ENCODE measurements at places on chromosomes 5 and 9.

DNA sequence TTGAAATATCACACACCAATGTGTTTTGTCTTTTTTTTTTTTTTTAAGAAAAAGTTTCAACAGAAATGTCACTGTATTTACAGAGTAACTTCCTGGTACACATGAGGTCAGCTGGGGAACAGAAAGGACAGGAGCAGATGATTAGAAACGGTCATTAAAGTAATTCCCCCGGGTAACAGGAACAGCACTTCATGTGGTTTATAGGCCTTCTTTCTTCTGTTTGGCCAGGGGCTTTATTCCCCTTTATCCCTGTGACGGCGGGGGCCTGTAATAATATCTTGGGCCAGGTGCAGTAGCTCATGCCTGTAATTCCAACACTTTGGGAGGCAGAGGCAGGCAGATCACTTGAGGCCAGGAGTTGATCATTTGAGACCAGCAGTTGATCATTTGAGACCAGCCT lies 30.5 kb upstream of the MSH3 start:
- no peak for DNase-seq

GRCh38 chr9:111999319-111999718 lies 102.7 kb downstream of the UGCG start:
- no peak for DNase-seq

GRCh38 chr9:28056466-28056865 lies 483.2 kb upstream of the C9orf72 start:
- DNase-seq, result no peak

DNA sequence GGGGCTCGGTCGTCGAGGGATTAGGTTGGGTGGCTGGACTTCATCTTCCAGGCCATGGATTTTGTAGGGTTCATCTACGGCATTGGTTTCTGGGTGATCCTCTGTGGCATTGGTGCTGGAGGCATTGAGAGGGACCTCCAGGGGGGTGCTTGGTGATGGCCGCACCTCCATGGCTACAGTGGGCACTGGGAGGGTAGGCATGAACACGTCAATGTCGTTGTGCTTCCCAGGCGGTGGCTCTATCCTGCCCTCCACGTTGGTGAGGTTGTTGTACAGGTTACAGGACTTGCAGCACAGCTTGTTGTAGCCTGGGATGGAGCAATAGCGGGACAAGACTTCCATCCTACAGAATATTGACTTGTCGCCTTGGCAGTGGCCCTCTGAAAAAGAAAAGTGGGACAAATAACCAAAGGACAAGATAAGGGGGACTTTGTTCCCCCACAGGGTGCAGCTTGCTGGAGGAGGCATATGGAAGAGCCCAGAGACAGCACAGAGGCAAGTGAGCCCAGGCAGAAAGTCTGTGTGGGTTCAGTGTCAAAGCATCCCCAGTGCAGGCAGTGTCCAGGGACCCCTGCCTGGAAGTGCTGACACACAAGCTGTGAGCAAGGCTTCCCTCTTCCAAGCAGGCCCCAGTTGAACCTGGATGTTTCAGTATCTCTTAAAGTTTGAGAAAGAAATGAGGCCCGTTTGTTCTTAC lies 53.9 kb downstream of the ZNF354C start:
- DNase-seq, result no peak

DNA sequence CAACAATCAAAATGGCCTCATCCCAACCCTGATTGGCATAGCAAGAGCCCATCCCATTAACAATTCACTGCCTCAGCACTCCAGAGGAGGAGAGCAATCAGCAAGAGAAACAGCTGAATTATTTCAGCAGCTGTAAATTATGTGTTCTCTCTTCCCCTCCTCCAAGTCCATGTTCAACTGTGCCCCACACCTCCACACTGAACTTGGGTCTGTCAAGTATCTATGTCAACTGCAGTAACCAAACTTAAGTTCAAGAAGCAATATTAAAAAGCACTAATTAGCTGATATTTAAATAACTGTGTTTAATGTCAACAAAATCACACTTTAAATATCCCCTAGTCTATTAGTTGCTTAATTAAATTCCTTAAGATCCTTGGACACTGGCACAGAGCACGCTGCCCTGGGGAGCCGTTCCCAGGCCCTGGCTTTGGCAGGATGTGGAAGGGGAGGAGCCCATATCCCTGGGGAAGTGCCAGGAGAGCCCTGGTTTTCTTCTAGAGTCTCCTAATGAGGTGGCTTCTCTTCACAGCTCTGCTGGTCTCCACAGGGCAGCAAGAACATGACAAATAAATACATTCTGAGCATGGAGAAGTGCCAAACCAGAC lies 50.6 kb downstream of the SIL1 start:
- no peak for DNase-seq

DNA sequence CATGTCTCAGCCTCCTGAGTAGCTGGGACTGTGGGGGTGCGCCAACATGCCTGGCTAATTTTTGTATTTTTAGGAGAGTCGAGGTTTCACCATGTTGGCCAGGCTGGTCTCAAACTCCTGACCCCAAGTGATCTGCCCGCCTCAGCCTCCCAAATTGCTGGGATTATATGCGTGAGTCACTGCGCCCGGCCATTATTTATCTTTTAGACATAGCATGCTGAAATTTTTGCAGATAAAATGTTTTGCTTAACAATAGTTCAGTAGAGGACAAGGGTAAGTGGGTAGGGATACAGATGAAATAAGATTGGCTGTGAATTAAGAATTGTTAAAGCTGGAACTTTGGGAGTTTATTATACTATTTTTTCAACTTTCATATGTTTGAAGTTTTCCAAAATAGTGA lies 150.8 kb upstream of the GRHPR start:
- DNase-seq, result no peak

GRCh38 chr9:72473474-72474261 lies 47.7 kb upstream of the TMC1 start:
- DNase-seq, result no peak

GRCh38 chr5:126971455-126972031 lies 58.8 kb downstream of the MARCHF3 start:
- no peak for DNase-seq

- no peak for DNase-seq
These were observed 36.8 kb upstream of the NIPBL start for GRCh38 chr5:36839489-36840476.

DNA sequence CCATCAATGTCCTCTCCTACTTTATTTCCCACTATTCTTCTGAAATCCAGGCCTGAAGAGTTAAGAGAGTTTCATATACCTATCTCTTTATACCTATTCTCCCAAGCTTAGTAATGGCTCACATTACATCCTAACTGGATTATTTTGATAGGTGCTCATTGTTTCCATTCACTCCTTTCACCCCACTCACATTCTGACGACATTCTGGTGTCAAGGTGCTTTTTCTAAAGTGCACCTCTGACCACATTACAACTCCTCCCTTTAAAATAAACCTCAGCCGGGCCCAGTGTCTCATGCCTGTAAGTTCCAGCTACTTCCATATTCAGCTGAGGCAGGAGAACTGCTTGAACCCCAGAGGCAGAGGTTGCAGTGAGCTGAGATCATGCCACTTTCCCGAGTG lies 417.1 kb downstream of the BNC2 start:
- DNase-seq, result no peak

GRCh38 chr5:122415030-122415800 lies 103.2 kb downstream of the SNCAIP start:
- no peak for DNase-seq

DNA sequence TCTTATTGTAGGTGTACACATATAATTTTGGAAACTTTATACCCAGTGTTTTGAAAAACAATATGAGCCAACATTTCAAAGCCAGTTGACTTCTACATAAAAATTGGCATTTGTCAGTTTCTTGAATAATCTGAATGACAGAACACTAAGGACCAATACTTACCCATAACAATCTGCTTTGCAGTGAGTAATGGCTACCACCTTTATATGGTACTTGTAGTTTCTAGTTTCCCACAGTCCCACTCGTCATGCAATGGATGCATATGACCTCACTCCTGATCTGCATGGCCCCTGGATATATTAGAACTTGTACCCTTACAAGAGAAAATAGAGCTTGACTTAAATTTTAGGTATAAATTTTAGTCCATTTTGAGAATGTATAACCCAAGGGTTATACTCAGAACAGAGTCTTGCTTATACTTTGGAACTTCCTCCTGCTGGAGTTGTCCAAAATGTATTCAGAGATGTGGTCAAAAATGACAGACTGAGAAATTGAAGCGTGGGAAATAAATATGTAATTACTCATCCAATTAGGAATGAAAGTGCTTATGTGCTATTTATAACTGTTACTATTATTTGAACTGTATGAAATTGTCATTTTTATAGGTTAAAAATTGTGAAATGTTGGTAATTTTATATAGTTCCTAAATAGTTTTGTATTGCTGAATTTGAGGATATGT lies 19.5 kb downstream of the XRCC4 start:
- no peak for DNase-seq

DNA sequence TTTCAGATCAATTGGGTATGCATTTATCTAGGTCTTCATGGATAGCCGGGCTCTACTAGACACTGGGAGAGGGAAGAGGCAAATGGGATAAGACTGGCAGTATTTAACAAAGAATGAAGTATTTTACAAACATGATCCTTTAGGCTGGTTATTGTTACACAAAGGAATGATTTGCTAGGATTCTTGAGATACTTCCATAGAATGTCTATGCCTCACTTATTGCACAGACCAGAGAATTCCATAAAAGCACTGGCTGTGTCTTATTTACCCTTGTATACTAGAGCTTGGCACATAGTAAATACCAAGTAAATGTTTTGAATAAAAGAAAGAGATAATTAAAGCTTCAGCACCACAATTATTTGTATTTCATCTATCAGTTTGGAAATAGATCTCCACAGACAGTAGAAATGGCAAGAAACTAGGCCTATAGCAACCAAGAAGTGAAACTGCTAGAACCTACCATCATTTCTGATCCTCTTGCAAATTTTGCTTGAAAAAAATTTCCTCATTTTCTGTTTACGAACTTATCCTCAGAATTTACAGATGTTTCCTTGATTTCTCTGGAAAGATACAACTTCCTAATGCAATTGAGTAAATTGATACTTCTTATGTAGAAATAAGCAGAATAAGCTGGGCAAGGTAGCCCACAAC lies 3.8 kb downstream of the PDCD1LG2 start:
- no peak for DNase-seq

GRCh38 chr9:91782708-91783214 lies 167.3 kb downstream of the ROR2 start:
- no peak for DNase-seq

- no peak for DNase-seq
These were observed 46.3 kb upstream of the NR3C1 start for GRCh38 chr5:143449772-143450171.

- peak; percentile 74 for DNase-seq
These were observed 17.4 kb downstream of the CDC42SE2 start for GRCh38 chr5:131281133-131281867.

DNA sequence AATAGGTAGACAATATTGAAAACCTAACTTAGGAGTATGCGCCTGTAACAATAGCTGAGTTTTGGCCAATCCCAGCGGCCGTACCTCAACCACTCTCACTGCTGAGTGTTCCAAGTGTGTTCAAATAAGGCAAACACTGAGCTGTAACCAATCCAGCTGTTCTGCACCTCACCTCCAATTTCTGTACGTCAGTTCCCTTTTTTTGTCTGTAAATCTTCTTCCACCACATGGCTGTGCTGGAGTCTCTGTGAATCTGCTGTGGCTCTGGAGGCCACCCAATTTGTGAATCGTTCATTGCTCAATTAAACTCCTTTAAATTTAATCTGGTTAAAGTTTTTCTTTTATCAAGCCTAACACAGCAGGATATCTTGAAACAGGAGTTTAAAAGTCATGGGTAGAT lies 116.3 kb downstream of the SLC28A3 start:
- DNase-seq, result no peak

DNA sequence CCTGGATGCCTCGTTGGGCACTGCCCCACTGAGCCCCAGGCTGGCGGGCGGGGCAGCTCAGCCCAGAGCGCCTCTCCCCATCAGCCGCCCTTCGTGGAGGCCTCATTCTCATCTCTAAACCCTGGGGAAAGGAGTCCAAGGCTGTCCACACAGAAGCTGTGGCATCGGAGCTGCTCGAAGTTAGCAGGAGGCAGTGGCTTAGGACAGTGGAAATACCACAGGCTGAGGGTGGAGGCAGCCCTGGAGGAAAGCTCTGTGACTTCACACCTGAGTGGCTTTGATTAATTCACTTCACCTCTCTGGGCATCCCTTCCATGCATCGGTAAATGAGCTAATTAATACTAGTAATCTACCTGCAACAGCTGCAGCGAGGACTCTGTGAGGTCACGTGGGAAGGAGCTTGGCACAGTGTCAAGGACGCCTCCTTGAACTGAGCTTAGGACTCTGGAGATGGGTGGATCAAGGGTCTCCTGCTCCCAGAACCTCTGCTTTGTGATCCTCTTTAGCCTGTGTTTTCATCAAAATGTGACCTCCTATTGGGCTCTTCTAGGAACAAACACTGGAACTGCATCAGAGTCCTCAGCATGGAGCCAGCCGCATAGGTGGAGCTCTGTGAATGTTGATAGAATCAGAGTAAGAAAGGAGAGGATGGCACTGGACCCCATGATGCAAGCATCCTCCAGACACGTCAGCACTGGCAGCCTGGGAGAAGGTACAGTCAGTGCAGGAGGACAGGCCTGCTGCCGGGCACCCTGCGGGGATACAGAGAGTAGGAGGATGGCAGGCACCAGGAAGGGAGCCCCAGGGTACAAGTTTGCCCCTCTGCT lies 842 bp upstream of the ANGPTL2 start:
- no peak for DNase-seq

DNA sequence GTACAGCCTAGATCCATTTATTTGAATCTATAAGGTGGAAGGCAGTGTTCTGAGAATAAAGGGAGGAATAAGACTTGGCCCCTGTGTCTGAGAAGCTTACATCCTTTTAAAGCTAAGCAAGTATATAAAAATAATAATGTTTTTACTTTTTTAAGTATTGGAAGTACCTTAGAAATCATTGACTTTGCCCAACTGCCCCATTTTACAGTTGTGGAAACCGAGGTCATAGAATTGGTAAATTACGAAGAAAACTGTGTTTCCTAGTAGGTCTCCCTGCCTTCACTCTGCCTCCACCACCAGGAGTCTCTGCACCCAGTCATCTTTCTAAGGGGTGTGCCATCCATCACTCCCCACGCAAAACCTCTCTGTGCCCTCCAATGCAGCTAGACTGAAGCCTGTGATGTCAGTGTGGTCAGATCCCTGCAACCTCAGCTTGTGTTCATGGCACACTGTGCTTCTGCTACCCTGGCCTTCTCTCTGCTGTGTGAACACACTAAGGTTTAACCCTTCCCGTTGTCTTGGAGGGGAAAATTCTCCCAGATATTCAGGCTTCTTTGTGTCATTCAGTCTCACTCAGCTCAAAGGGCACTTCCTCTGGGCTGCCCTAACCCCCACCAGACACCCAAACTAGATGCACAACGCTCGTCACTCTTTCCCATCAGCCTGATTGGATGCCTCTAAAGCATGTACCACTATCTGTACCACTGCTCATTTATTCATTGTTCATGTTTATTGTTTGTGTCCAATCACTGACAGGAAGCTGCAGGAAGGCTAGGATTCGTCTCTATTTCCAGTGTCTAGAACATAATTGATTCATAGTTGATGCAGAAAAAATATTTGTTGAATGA lies 18.2 kb downstream of the ADRB2 start:
- DNase-seq, result no peak

- no peak for DNase-seq
These were observed 51.2 kb downstream of the MAN2A1 start for GRCh38 chr5:109740966-109741365.

Data from naive thymus-derived CD4-positive, alpha-beta T cell (primary cell).